ENCODE measurements at places on chromosomes 3 and 15.

DNA sequence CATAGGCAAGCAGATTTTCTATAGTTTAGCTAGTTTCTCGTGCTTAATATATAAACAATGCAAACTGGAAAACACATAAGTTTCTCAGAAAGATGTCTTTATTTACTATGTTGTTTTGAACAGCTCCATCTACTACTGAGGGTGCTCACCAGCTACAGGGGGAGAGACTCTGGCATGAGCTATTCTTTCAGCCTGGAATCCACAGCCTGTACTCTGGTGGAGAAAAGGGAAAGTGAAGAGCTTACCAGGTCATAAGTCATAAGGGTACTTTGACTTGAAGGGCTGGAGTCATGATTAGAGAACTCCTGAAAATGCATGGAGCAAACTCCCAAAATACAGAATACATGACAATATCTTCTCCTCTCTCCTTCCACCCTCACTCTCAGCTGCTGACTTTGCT lies 4.4 kb upstream of the AVEN start:
- no peak for DNase-seq

GRCh38 chr3:18137958-18138357 lies 287.2 kb downstream of the SATB1 start:
- DNase-seq, result no peak

DNA sequence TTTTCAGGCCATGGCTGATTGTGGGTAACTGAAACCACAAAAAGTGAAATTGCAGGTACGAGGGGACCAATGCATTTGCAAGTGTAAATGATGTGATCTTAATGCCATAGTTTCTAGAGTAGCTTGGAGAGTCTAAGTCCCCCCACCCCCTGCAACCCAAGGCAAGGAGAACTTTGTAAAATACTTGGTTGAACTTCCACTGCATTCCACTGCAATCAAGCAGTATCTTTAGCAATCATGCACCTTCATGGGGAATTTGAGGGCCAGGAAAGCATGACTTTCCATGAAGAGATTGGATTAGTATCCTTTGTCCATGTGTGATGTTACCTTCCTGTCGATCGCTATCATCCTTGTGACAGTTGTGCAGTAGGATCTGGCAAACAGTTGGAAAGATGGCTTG lies 11.4 kb upstream of the CYP8B1 start:
- no peak for DNase-seq

DNA sequence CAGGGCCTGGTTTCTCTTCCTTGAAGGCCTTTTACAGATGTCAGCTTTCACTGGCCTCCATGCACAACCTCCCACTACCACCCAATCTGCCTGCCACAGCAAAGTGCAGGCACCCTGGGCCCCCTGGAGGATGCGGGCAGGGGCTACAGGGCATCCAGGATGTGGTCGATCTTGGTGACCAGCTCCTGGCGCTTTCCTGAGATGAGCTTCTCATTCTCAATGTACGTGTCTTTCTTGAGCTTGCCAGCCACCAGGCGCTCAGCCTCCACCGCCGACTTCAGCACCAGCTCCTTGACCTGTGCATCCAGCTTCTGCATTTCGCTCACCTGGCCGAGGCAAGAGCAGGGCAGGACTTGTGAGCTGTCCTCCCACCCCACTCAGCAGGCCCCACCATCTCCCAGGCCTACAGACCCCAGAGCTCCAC lies 30.3 kb downstream of the RPN1 start:
- DNase-seq, result no peak

- DNase-seq, result no peak
Measured at GRCh38 chr15:31544361-31544760, 217.7 kb downstream of the KLF13 start.

GRCh38 chr3:10259798-10260197 lies 11.5 kb downstream of the TATDN2 start:
- no peak for DNase-seq

DNA sequence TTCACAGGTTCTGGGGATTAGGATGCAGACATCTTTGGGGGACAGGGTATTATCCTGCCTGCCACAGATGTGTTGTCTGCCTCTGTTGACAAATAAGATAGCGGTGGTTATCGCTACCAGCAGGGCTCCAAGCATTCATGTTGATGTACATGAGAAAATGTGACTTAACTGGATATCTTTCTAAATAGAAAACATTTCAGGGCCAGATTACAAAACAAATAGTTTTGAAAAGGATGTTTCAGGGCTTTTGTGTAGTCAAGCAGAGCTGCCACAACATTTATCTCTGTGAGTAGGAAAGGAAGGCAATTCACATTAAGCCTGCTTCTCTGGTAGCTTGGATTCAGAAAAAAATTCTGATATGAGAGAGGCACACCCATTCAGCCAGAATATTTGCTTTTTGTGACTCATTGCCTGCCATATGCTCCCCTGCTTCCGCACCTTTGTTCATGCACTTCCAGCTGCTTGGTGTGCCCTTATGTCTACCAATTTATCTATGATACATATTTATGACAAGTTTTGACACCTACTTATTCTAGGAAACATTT lies 22.8 kb downstream of the PLS1 start:
- no peak for DNase-seq

- no peak for DNase-seq
Measured at GRCh38 chr3:66997560-66998112, 471 bp upstream of the KBTBD8 start.

GRCh38 chr3:150504483-150504882 lies 41.8 kb downstream of the SERP1 start:
- DNase-seq, result no peak

DNA sequence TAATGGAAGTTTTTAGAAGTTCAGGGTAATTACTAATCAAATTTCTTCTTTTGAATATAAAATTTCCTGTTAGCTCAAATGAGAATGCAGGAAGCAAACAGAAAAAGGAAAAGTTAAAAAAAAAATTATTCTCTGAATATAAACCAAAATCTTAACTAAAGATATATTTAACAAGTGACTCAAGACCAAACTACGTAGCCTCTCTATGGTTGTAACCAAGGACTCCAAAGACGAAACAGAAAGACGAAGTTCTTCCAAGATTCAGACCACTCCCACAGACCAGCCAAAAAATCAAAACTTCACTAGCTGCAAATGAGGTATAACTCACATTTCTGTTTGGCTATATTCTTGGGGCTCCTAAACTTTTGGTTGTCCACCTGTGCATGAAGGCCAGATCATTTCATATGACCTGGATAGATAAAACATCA lies 846.5 kb upstream of the ALCAM start:
- no peak for DNase-seq

DNA sequence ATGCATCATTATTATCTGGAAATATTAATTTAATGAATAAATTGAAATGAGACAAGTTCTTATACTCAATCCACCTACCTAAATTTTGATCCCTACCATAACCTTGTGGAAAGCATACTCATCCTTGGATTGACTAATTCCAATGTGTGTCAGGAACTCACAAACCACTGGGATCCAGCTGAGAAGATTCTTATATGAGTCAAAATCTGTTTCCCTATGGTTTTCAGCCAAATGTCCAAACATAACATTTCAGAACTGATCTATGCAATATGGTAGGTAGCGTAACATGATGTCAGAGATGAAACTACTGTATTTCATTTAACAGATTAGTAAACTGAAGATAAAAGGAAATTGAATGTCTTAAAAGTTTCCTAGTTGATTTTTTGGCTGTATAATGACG lies 250.0 kb downstream of the PLOD2 start:
- no peak for DNase-seq

All from stimulated activated CD4-positive, alpha-beta T cell treated with anti-CD3 and anti-CD28 coated beads, Interleukin-1b, Interleukin-23, amount 100 ng/mL, for 1 hour (primary cell).